ENCODE measurements at places on chromosomes 3 and 15.
A peak's percentile ranks its signal among the peaks of the same experiment; 100 is the strongest.

GRCh38 chr3:119098619-119099222, 47.2 kb upstream of the TEX55 start:
- peak; percentile 36 for DNase-seq

DNA sequence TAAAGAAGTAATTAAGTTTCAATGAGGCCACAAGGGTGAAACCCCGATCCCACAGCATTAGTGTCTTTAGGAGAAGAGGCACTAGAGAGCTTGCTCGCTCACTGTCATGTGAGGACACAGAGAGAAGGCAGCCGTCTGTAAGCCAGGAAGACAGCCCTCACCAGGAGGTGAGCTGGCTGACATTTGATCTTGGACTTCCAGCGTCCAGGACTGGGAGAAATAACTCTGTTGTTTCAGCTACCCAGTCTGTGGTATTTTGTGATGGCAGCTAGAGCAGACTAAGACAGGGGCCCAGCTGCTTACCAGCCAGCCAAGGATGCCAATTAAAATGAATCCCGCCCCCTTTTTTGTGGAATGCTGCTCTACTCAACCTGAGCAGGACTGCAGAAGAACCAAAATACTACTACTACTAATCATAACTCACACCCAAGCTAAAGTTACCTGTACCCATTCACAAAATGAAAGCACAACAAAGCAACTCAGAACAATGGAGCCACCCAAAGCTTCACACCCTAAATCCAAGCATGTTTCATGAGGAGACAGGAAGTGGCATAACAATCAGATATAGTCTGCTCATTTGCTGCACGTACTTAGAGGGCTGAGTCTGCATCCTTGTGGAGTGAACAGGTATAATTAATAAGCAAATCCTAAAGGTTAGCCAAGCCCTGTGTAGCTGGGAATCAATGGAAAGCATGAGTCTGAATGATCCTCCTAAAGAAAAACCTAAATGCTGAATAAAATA, 35.6 kb upstream of the RHCG start:
- DNase-seq = no peak

GRCh38 chr3:153624310-153625030, 462.4 kb downstream of the RAP2B start:
- DNase-seq = peak; percentile 90

DNA sequence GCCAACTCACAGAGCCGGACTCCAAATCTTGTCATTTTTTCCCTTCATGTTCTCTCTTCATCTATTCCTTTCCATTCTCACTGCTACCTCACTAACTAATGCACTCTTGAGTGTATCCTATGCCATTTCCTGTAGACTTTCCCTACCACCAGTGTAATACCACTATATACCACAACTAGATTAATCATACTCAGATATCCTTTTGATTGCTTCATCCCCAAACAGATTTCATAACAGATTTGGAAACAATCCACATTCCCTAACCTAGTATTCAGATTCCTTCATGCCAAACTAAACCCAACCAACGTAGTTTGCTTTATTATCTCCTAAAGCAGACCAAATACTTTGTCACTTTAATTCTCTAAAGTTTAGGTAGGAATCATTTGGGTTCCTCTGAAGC, 2.6 kb upstream of the PLOD2 start:
- DNase-seq = peak; percentile 79

GRCh38 chr3:150365132-150365604, 42.9 kb upstream of the TSC22D2 start:
- no peak for DNase-seq
